ENCODE measurements at places on chromosomes 7 and 10. TPM values are rescaled to one million over a fixed set of nuclear protein-coding genes. Genes with fewer than 3 reads are reported as not detected.

DNA sequence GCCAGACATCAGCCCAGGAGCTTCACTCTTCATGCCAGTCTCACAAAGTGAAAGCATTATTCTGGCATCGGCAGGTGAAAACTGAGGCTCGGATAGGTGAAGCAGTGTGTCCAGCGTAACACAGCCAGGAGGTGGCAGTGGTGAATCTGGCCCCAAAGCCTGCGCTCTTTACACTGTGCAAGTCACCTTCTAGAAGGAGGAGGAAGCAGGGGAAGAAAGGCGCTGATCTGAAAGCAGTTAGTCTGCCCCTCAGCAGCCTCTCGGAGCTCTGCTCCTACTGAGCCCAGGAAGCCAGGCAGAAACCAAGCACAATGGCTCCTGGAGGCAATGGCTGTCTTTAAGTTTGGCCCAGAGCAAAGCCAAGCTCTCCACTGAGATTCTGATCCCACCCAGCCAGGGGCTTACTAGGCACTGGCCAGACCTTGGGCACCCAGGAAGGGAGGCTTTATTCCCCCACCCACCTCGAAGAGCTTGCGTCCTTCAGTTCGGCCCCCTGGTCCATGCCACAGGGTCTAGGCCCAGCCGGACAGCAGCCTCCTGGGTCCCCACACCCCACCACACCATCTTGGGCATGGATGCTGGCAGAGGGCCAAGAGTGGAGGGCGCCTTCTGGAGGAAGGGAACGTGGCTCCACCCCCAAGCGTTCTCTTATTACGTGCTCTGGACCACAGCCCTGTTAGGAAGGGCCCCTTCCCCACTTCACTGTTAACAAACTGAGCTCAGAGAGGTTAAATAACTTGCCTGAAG is 104.5 kb downstream of the GRID1 start:
- H3K27ac ChIP-seq: peak overlapping the region; percentile 81
- H3K4me3 ChIP-seq: no peak overlapping the region
- no peak for DNase-seq
- no peaks in the 10 kb centered on the region for H3K36me3 ChIP-seq
- peaks cover 71% of the 10 kb centered on the region for H3K4me1 ChIP-seq
- H3K27me3 ChIP-seq: no peaks in the 10 kb centered on the region

GRCh38 chr7:136050462-136050847 is 73.3 kb upstream of the MTPN start:
- no peaks in the 10 kb centered on the region for H3K27me3 ChIP-seq
- no peaks in the 10 kb centered on the region for H3K36me3 ChIP-seq
- H3K4me1 ChIP-seq: no peaks in the 10 kb centered on the region
- H3K27ac ChIP-seq: no peak overlapping the region
- peak; percentile 32 for DNase-seq

LRRD1 gene
- 0.89 TPM for total RNA-seq

RGS10 gene
- total RNA-seq: 34.5 TPM

NEBL gene
- total RNA-seq: 157 TPM

All from spinal cord (tissue), 10 donors.